DMS79 treated with DMSO at 0.1 percent for 48 hours (cell line): ENCODE measurements at places on chromosomes 12 and 14.

DNA sequence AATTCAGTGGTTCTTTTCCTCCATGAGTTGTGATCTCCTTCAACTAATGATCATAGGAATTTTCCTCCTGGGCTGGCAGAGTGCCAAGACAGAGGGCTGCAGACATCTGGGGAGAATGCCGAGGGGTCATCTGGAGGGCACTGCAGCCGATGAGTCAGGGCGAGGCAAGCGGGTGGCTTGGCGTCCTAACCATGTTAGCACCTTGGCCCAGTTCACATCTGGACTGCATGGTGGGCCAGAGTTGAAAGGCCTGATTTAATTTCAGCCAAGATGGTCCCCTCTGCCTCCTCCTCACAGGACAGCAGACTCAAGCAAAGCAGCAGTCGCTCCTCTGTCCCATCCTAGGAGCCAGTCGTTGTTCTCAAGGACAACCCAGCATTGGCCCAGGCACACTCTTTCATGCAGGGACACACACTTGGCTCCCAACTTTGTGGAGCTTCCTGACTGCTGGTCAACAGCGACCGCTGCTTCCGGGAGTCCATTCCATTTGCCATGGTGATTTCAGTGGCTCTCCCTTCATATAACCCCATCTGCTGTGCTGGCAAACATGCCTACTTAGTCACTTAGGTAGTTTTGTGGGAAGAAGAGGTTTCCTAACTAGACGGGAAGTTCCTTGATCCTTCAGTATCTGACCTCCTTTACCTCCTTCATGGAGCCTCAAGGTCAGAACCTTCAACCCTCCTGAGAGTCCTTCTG is 161.8 kb downstream of the TTC8 start:
- DNase-seq = no peak

DNA sequence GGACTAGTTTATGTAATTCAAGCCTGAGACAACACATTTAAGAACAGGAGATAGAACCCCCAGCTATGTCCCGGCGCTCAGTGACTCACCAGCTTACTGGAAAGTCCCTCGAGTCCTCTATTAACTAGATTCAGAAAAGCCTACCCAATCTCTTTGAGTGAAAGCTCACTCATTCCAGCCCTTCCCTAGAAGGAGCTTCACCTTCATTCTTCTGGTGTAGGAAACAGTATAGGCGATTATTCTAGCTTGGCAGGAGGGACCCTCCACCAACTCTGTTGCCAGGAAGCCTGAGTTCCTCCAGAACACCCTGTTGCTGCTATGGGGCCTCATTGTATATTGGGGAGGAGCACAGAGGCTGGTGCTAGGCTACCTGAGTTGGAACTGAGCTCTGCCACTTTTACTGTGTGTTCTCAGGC is 57.2 kb upstream of the AEBP2 start:
- DNase-seq = no peak

DNA sequence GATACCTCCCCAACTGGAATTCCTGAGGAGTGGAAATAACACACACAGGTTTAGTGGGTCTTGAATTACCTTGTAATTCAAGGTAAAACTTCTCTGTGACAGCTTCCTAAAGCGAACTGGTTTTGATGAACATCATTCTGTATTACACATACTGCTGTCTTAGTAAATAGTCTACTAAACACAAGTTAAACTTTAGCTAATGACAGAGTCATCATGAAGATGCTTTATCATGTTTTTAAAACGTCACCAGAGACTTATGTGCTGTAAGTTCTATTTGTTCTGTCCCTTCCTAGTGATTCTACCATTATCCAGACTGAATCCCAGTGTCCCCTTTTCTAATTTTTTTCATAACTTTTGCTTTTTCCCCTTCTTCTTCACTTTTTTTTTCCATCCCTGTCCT is 11.6 kb upstream of the GXYLT1 start:
- DNase-seq = no peak

DNA sequence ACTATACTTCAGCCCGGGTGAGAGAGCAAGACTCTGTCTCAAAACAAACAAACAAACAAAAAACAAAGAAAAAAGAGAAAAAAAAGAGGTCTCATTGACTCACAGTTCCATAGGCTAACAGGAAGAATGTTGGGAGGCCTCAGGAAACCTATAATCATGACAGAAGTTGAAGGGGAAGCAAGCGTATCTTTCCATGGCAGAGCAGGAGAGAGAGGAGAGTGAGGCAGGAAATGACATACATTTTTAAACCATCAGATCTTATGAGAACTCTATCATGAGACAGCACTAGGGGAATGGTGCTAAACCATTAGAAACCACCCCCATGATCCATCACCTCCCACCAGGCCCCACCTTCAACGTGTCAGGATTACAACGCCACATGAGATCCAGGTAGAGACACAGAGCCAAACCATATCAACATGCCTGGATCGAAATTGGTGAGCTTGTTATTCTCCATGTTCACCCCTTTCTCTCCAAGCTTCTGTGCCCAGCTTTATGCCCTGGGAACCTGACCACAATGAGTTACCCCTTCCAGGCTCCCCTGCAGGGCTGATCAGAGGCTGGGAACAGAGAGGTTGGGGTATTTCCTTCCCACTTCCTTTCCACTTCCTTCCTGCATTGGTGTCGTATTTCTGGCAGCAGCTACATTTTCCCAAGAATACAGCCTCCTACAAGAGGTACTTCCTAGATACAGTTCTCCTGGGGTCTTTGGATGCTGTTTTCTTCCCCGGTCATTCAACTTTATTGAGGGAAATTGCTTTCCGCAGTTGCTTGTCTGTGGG is 219.3 kb upstream of the FLRT2 start:
- DNase-seq = no peak
